ENCODE measurements at places on chromosomes 7 and 10. TPM values are rescaled to one million over a fixed set of nuclear protein-coding genes. Genes with fewer than 3 reads are reported as not detected.

The PITX3 gene
- total RNA-seq: not detected

The VPS26A gene
- 33.6 TPM for total RNA-seq

The LLCFC1 gene
- not detected for total RNA-seq

The ZNF425 gene
- total RNA-seq: 2.9 TPM

The GHITM gene
- 87.9 TPM for total RNA-seq

The PRPS1L1 gene
- not detected for total RNA-seq

GRCh38 chr7:158723266-158723665, 18.7 kb upstream of the NCAPG2 start:
- no peak overlapping the region for H3K27ac ChIP-seq
- H3K4me3 ChIP-seq: no peak overlapping the region
- H3K4me1 ChIP-seq: no peaks in the 10 kb centered on the region
- DNase-seq: no peak
- H3K27me3 ChIP-seq: no peaks in the 10 kb centered on the region

GRCh38 chr7:95905167-95905566, 132.8 kb downstream of the DYNC1I1 start:
- no peak overlapping the region for H3K4me3 ChIP-seq
- H3K36me3 ChIP-seq: no peaks in the 10 kb centered on the region
- no peak for DNase-seq
- no peaks in the 10 kb centered on the region for H3K27me3 ChIP-seq
- no peaks in the 10 kb centered on the region for H3K4me1 ChIP-seq
- no peak overlapping the region for H3K27ac ChIP-seq

DNA sequence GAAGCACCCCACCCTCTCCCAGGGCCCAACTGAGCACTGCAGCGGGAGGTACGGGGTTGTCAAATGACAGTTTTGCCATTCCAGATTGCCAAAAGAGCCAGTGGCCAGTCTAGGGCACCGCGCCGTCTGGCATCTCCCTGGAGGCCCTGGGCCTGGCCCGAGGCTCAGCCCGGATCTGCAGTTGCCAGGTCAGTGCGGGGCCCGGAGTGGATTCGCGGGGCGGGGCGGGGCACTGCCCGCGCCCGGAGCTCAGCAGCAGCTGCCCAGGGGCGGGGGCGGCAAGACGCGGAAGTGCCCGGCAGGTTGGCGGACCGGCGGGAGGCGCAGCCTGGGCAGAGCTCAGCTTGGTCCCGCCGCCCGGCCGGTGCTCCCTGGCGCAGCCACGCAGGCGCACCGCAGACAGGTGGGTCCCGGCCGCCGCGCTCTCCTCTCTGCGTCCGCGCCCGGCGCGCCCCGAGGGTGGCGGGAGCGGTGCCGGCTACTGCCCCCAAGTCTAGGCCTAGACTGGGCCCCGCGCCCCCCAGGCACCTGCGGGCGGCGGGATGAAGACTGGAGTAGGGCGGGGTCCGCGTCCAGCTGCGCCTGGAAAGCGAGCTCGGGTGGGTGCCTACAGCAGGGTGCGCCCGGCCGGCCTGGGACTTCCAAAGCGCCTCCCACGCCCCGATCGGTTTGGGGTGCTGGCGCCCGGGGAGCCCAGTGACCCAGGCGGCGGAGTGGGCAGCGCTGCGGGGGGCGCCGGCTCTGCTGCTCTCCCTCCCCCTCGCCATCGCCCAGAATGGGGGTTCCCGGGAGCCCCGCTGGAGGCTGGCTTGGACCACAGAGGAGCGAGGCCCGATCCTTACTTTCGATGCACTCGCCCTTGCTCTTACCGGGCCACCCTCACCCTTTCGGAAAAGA, at the start of gene IRF5:
Gene IRF5 (plus strand): TSS at position 281 of the 897 bp plus-strand sequence. CDS start 4,155 bp downstream, outside the sequence.
- no peak for DNase-seq
- no peaks in the 10 kb centered on the region for H3K27me3 ChIP-seq
- peak within 1 kb of the TSS; percentile 55 for H3K4me3 ChIP-seq
- H3K27ac ChIP-seq: no peak within 1 kb of the TSS
- H3K4me1 ChIP-seq: peaks cover 9% of the 10 kb centered on the region
